ENCODE measurements at places on chromosomes 3 and 15. TPM values are rescaled to one million over a fixed set of nuclear protein-coding genes. Genes with fewer than 3 reads are reported as not detected.

VIPR1 gene
- total RNA-seq, result 2.0 TPM

ARGFX gene
- not detected for total RNA-seq

CPA3 gene
- total RNA-seq, result not detected

CYP1A1 gene
- total RNA-seq, result 1.2 TPM

SNTN gene
- total RNA-seq, result not detected

PLSCR5 gene
- total RNA-seq, result not detected

TMEM41A gene
- 20.4 TPM for total RNA-seq
